ENCODE measurements at places on chromosomes 1 and 21.
A peak's percentile ranks its signal among the peaks of the same experiment; 100 is the strongest.

DNA sequence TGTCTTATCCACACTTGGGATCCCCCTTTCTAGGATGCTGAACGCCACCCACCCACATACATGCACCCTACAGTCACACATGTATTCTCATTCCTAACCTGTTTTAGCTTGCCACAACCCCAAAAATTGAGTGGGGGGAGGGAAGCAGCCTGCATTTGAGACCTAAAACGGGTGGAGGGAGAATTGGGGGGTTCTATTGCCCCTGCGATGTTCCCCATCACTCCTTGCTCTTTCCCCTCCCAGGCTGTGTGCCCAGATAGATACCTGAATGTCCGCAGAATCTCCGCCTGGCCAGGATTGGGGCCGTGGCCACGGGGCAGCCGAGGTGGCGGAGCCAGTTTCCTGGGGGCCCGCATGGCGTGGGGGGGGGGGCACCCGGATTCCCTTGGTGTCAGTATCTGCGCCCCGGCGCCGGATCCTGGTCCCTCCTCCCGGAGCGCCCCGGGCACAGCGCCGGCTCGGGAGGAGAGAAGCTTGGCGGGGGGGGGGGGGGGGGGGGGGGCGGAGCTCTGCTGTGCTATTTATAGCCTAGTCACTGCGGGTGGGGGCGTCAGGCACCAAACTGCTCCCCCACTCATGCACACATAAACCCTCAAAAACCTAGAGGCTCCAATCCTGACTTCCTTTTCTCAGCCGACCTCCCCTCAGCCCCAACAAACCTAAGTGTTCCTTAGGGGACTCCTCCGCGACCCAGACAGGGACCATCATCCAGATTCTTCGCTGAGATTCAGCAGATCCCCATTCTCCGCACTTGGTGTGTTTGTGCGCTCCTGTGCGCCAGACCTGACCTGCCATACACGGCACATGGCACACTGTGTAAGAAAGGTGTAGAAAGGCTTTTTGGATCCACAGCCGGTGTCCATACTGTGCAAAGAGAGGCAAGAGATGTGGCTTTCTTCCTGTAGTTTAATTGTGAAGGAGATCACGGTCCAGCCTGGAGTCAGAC is 1.9 kb downstream of the ANKRD34A start:
- DNase-seq = no peak

GRCh38 chr1:77906019-77906545 is 17.7 kb downstream of the NEXN start:
- DNase-seq = no peak

DNA sequence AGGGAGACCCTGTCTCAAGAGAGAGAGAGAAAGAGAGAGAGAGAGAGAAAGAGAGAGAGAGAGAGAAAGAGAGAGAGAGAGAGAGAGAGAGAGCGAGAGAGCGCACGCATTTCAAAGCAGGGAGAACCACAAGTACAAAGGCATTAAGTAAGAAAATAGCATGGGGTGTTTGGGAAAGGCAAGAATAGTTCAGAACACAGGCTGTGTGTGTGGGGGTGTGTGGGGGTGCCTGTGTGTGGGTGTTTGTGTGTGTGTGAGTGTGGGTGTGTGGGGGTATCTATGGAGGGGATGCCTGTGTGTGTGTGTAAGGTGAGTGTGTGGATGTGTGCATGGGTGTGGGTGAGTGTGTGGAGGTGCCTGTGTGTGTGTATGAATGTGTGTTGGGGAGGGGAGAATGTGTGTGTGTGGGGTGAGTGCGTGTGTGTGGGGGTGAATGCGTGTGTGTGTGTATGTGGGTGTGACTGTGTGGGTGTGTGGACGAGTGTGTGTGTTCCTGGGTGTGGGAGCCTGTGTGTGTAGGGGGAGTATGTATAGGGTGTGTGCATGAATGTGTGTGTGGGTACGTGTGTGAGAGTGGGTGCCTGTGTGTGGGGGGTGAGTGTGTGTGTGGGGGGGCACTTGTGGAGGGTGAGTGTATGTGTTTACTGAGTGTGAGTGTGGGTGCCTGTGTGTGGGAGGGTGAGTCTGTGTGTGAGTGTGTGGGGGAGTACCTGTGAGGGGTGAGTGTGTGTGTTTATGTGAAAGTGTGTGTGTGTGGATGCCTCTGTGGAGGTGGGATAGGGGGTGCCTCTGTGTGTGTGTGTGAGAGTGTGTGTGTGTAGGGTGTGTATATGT is 19.1 kb upstream of the HDAC1 start:
- DNase-seq = no peak

DNA sequence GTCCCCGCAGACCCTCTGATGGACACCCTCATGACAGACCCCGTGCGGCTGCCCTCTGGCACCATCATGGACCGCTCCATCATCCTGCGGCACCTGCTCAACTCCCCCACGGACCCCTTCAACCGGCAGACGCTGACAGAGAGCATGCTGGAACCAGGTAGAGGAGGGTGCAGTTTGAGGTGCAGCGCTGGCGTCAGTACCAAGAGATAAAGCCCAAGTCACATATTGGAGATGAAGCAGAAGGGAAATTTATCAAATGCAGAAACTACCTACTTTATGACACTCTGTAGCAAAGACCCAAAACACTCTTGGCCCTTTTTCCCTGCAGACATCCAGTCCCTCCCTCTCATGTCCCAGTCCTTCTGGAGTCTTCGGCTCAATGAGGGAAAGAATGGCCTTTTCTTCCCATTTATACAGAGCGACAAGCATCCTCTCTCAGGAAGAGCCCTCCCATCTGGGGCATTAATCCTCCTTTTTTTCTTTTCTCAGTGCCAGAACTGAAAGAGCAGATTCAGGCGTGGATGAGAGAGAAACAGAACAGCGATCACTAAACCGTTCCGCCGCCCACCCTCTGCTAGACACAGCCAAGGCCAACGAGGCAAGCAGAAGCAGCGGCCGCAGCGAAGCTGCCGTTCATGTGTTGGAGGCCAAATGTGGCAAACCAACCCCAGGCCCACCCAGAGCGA is 30.8 kb upstream of the KIF1B start:
- DNase-seq = no peak

DNA sequence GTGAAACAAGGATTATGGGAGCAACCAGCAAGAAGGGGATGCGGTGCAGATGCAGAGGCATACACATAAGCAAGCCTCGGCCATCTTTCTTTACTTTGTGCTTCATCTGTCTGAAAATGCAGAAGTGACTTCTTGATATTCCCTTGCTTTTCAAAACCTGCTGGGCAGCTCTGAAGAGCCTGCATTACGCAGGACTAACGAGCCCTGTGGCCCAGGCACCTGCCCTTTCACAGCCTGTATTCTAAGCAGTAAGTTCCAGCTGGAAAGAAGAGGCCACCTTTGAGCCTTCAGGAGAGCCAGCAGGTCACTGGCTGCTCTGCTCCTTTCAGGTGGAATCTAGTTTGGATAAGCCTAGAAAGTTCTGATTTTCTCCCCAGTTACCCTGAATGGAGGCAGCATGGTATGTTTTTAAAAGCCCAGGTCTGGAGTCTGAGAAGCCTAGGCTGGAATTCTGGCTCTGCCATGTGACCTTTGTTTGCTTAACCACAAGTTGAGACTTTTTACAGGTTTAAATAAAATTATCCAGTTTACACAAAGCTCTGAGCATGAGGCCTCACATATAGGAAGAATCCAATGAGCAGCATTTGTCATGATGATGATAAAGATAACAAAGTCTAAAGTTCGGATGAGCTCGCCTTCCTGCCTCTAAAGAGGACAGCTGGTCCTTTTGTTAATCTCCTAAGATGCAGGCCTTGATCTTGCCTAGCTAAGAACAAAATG is 122.9 kb downstream of the UBR4 start:
- DNase-seq = no peak

- DNase-seq = peak; percentile 96
These were observed 6.8 kb upstream of the SLAMF9 start for GRCh38 chr1:159960721-159961381.

DNA sequence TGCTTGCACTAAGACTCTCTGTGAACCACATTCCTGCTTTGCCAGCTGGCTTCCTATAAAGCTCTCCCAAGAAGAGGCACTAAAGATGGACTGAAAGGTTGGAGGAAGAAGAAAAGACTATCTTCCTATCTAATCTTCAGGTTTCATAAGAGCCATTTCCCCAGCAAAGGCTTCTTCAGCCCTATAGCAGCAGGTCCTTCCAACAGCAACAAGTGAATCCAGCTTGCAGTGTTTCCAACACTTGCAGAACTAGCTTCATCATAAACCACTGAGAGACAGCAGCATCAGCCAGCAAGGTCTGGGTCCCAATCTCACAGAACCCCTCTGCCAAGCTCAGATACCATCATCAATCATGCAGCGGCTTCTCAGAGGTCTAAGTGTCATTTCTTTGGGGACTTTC is 28.1 kb downstream of the FOXJ3 start:
- DNase-seq = no peak

DNA sequence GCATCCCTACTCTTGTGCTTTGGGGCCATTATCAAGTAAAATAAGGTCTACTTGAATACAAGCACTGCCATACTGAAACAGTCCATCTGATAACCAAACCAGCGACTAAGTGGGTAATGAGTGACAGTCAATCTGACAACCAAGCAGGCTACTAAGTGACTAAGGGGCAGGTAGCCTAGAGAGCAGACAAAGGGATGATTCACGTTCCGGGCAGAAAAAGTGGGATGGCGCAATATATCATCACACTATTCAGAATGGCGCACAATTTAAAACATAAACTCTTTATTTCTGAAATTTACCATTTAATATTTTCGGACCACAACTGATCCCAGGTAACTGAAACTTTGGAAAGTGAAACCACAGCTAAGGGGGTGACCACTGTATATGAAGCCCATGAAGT is 17.7 kb downstream of the NGF start:
- DNase-seq = no peak

DNA sequence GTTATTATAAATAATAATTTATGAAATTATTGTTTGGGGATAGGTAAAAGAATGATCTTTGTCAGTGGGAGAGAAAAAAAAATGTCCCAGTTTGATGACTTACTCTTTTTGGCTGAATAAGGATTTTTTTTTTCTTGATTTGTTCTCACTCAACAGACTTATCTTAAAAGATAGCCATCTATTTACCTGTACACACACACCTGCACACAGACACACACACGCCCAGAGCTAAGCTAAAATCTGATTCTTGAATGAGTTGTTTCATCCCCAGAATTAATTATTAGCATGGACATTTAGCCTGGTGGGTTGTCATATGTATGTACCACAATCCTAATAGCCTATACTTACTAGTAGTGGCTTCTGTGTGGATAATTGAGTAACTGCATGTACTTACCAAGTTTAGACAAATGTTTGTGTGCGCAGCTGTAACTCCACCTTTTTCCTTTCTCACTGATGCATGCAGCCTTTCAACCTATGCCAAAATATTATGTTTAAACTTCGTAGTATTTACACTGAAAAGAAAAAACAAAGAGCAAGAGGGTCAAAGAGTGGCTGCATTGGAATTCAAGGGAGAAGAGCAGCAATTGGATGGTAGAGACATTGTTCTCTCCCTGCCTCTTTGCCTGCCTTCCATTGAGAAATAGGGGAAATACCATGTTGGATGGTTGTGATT is 174.3 kb downstream of the ADGRL2 start:
- no peak for DNase-seq

- DNase-seq = no peak
These were observed 26.1 kb downstream of the GPR3 start for GRCh38 chr1:27418326-27419185.

DNA sequence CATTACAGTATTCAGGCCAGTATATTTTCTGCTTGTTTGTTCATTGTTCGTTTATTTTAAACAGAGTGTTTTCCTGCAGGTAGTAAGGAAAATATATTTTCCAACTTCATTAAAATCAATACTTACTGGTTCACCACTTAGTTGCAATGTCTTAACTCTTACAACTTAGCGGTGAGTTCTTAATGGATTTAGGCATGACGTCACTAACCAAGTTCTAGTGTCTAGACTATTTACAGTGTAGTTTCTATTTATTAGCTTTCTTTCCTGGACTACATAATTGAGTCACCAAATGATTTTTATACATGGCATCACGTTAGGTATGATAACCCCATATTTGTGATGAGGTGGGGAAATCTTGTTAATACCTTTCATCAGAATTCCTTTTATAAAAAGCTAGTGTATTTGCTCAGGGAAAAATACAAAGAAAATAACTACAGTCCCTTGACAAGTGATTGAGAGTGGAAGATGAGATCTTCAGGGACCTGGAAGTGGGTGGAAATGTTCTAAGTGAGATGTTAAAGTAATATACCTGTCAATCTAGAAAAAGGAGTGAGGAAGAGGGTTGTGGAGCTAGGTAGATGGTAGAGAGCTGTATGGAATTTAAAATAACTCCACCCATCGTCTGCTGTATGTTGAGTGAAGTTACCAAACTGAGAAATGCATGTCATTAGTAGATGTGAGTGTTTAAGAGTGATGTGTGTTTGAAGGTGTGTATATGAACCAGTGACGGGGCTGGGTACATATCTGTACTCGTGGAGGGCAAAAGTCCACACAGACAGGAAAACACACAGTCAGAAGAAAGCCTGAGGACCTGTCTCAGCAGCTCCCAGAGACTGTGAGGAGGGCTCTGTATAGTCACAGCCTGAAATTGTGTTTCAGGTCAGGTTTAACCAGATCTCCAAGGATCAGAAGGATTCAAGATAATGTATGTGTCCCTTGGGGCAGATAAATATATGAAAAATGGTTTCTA is 197.6 kb upstream of the ADAMTS5 start:
- no peak for DNase-seq

- no peak for DNase-seq
These were observed 38.2 kb upstream of the H6PD start for GRCh38 chr1:9196129-9197040.

DNA sequence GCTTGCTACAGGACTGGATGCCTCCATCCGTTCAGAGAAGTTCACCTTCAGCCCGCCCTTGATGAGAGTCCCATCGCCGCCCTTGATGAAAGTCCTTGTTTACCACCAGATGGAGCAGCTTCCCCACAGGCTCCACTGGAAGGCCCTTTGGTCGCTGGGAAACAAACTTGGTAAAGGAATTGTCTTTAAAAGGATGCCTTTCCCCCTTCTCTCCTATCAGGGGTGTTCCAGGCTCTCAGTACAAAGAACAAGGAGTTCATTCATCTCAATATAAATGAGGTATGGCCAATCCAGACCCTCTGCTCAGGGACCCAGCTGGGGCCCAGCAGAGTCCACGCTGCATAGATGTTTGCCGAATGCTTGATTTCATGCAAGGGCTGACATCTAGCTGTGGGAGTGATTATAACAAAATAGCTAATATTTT is 50.8 kb downstream of the CAPN9 start:
- DNase-seq = no peak

DNA sequence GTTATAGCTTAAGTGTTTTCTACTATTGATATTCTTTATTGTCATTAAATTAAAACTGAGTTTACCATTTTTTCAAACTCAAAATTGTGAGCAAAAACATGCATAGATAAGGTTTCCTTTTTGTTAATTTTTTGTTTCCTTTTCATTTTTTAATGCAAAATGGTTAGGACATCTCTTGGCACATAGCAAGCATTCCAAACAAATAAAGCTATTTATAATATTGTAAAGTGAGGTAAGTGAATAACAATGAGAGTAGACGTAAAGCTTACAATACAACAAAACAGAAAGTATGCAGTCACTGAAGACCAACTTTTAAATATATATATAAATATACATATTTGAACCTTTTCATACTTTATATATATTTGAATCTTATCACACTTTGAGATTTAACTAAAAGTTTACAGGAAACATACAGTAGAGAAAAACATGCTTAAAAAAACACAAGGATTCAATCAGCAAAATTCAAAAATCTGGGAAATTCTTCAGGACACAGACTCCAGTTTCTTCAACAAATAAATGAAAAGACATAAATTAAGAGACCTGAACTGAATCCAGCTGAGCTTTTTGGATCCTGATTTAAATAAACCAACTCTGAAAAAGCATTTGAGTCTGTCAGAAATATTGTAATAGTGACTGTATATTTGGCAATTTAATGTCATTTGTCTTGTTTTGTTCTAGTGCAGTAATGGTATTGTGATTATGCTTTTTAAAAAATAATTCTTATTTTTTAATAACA is 67.5 kb upstream of the SAMSN1 start:
- no peak for DNase-seq
